ENCODE measurements at places on chromosomes 1 and 21. TPM values are rescaled to one million over a fixed set of nuclear protein-coding genes. Genes with fewer than 3 reads are reported as not detected.
A peak's percentile ranks its signal among the peaks of the same experiment; 100 is the strongest.

- H3K27ac ChIP-seq, result no peak overlapping the region
- H3K4me1 ChIP-seq, result no peaks in the 10 kb centered on the region
- no peak overlapping the region for H3K4me3 ChIP-seq
- no peaks in the 10 kb centered on the region for H3K27me3 ChIP-seq
- H3K36me3 ChIP-seq, result peaks cover 10% of the 10 kb centered on the region
- DNase-seq, result no peak
These were observed 73.2 kb downstream of the KDM1A start for GRCh38 chr1:23092447-23092846.

DNA sequence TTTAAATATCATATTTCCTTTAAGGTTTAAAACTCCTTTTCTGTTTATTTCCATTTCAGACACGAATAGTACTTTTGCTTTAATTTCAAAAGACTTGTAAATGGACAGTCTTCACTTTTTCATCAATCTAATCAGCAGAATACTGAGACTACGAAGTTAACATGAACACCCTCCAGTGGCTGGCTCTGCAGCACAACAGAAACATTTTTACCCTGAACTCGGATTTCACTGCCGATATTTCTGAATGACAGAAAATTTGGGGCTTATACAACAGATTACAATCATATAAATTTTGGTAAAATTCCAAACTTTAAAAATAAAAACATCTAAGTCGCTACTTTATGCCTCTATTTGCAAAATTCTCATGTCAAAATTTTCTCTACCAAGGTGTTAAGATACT is 86.2 kb downstream of the AKT3 start:
- no peaks in the 10 kb centered on the region for H3K36me3 ChIP-seq
- no peaks in the 10 kb centered on the region for H3K27me3 ChIP-seq
- no peak overlapping the region for H3K27ac ChIP-seq
- peaks cover 20% of the 10 kb centered on the region for H3K4me1 ChIP-seq

DNA sequence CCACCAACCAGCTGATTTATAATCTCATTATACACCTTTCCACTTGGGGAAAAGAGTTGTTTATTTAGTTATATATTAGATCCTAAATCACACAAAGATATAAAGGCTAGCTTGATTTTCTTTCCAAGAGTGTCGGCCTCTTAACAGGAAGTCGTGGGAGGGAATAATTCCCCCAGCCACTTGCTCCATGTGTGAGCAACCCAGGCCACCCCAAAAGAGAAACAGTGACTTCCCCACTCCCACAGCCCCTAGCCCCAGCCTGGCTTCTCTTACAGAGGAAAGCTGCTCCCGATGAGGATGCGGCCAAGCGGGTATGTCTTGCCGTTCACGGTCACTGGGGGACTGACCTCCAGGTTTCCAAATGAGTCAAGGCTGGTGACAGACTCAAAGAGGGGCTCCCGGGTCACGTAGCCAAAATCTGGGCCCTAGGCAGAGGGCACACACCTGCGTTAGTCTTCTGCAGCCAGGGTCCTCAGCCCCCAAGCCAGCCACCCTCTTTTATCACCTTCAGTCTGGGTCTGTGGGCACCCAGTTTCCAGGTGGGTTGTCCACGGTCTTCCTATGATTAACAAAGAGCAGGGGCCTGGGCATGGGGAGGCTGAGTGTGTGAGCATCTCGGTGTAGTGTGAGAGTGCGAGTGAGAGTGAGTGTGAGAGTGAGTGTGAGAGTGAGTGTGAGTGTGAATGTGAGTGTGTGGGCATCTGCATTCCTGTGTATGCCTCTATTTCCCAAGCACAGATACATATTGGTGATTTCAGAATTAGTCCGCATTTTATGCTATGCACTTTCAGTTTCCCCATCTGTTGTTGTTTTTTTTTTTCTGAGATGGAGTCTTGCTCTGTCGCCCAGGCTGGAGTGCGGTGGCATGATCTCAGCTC is 25.4 kb upstream of the SDHB start:
- H3K4me3 ChIP-seq, result no peak overlapping the region
- no peaks in the 10 kb centered on the region for H3K36me3 ChIP-seq
- no peaks in the 10 kb centered on the region for H3K27me3 ChIP-seq
- no peak for DNase-seq

DNA sequence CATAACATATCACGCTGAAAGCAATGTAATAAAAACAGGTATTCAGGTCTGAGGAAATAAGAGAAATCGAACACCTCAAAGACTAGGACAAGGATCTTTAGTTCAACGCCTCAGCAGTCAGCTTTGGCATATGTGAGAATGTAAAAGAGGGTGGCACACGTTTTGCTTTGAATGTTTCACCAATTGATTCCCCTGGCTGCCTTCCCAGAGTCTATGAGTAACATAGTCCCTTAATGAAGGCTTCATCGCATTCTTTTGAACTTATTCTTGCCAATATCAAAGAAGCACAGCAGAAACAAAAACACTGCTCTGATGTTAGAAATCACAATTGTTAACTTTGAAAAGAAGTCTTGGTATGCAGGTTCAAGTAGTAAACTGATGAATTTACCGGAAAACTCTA is 764.8 kb downstream of the ADGRL2 start:
- H3K4me3 ChIP-seq, result no peak overlapping the region
- peaks cover 2% of the 10 kb centered on the region for H3K27me3 ChIP-seq
- no peak for DNase-seq
- H3K36me3 ChIP-seq, result no peaks in the 10 kb centered on the region
- no peaks in the 10 kb centered on the region for H3K4me1 ChIP-seq

DNA sequence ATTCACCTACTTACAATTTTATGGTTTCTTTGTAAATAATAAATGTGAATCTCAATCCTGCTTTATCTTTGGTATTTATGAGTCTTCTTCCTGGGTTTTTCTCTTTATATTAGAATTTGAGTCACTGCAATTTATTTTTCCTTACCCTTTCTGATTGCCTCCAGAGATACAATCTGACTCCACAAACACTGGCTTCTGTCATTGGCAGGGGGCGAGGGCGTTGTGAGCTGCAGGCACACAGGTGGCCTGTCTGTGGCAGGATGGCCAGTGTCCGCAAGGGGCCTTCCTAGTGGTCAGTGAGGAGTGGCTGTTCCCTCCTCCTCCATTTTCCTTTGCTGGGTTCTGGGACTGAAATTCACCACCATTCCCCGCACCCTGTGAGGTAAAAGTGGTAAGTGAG is 2.0 kb upstream of the MTARC1 start:
- no peak overlapping the region for H3K27ac ChIP-seq
- no peak for DNase-seq
- no peak overlapping the region for H3K4me3 ChIP-seq
- peaks cover 31% of the 10 kb centered on the region for H3K27me3 ChIP-seq

Gene LRRC71
- not detected for total RNA-seq

GRCh38 chr1:35885961-35886558 is 3.1 kb downstream of the AGO1 start:
- no peak for DNase-seq
- no peak overlapping the region for H3K4me3 ChIP-seq
- no peaks in the 10 kb centered on the region for H3K27me3 ChIP-seq
- H3K36me3 ChIP-seq, result peaks cover 9% of the 10 kb centered on the region
- H3K4me1 ChIP-seq, result peaks cover 43% of the 10 kb centered on the region

Gene PAPPA2
- total RNA-seq, result 0.13 TPM

Gene ALX3
- not detected for total RNA-seq

Gene YOD1
- total RNA-seq, result 7.4 TPM

DNA sequence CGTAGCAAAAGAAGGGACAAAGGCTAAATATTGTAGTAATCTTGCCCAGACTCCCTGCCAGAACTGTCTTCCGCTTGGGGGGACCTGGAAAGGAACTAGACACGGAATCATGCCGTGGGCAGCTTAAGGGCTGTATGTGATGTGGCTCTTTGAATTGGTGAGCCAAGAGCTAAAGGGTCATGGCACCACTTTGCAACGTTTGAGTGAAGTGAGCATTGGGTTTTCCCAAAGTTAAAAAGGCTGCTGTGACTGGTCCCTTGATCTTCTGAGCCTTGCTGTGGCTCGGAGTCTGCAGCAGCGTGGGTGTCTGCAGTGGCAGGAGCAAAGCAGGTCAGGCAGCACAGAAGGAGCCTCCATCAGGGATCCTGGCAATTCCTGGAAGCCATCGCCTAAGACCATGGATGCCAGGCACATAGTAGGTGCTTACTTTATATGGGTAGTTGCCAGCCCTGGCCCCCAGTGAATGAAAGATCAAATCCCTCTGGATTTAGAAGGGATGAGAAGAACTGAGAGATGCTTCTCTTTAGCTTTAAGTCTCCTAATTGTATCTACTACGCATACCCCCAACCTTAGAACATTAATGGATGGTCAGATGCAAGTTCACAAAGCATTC is 1.8 kb downstream of the SMYD2 start:
- peaks cover 36% of the 10 kb centered on the region for H3K4me1 ChIP-seq
- H3K27ac ChIP-seq, result peak overlapping the region; percentile 90
- H3K4me3 ChIP-seq, result peak overlapping the region; percentile 87
- H3K27me3 ChIP-seq, result no peaks in the 10 kb centered on the region

GRCh38 chr1:24925082-24925779 is 4.8 kb downstream of the RUNX3 start:
- H3K36me3 ChIP-seq, result peaks cover 81% of the 10 kb centered on the region
- peaks cover 69% of the 10 kb centered on the region for H3K4me1 ChIP-seq

GRCh38 chr1:9249534-9250410 is 15.2 kb downstream of the H6PD start:
- peaks cover 3% of the 10 kb centered on the region for H3K36me3 ChIP-seq
- peak; percentile 60 for DNase-seq
- H3K4me1 ChIP-seq, result peaks cover 3% of the 10 kb centered on the region

DNA sequence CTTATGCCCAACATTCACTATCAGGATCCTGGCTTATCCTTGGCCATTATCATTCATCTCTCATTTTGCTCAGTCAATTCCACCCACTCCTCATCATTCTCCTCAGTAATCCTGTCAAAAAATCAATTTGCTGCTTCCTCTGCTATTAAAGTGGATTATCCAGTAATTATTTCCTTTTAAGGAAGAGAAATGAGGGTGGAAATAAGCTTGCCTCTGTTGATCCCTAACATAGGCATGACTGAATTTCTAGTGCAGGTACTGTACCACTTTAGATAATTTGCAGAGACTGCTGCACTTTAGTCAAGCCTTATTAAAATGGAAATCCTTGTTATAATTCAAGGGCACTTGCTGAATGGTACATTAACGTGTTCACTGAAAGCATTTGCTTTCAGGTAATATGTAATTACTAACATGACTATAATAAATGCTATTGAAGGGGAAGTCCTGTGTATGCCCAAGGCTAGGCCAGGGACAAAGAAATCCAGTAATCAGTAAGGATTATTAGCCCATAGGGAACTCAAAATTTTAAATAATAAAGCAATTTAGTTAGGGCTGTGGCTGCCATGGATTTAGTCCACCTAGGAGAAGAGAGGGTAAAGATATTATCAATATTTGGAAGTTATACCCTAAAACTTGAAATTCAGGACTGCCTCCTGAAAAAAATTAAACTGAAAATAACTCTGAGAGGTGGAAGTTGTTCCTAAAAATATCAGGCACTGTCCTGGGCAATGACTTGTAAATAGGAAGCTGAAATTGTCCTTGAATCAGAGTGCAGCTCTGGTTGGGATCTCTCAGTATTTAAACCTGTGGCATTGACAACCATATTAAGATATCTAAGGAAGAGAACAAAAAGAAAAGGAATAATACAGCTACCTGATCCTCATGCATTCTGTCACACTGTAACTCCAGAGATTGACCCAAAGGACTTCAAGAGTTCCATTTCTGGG is 43.4 kb downstream of the RGS2 start:
- H3K36me3 ChIP-seq, result no peaks in the 10 kb centered on the region
- no peaks in the 10 kb centered on the region for H3K27me3 ChIP-seq
- H3K27ac ChIP-seq, result no peak overlapping the region
- no peak overlapping the region for H3K4me3 ChIP-seq
- no peak for DNase-seq

GRCh38 chr1:12524266-12524665 is 93.7 kb downstream of the DHRS3 start:
- H3K4me1 ChIP-seq, result peaks cover 20% of the 10 kb centered on the region
- H3K27ac ChIP-seq, result no peak overlapping the region
- no peaks in the 10 kb centered on the region for H3K27me3 ChIP-seq

DNA sequence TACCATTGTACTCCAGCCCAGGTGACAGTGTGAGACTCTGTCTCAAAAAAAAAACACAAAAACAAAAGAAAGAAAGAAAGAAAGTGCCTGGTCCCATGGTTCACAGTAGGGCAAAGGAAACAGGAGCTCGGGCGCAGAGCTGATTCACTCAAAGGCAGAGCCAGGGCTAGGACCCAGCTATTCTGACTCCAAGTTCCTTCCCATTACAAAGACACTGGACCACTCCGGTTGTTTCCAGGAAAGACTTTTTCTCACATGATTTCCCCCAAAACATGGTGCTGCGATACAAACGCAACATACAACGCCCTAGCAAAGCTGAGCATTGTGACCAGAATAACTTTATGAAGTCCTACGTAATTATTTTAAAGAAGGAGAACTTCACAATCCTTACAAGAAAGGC is 10.7 kb downstream of the ABCG1 start:
- H3K27me3 ChIP-seq, result no peaks in the 10 kb centered on the region
- H3K4me3 ChIP-seq, result no peak overlapping the region
- H3K27ac ChIP-seq, result peak overlapping the region; percentile 20
- no peak for DNase-seq
- H3K36me3 ChIP-seq, result peaks cover 39% of the 10 kb centered on the region

- no peaks in the 10 kb centered on the region for H3K27me3 ChIP-seq
- peak; percentile 29 for DNase-seq
- H3K27ac ChIP-seq, result no peak overlapping the region
These were observed 76.0 kb downstream of the MAN1C1 start for GRCh38 chr1:25692560-25692959.

- H3K36me3 ChIP-seq, result no peaks in the 10 kb centered on the region
- H3K27me3 ChIP-seq, result peaks cover 2% of the 10 kb centered on the region
- DNase-seq, result peak; percentile 59
These were observed 46.9 kb downstream of the IER5 start for GRCh38 chr1:181135437-181135731.

DNA sequence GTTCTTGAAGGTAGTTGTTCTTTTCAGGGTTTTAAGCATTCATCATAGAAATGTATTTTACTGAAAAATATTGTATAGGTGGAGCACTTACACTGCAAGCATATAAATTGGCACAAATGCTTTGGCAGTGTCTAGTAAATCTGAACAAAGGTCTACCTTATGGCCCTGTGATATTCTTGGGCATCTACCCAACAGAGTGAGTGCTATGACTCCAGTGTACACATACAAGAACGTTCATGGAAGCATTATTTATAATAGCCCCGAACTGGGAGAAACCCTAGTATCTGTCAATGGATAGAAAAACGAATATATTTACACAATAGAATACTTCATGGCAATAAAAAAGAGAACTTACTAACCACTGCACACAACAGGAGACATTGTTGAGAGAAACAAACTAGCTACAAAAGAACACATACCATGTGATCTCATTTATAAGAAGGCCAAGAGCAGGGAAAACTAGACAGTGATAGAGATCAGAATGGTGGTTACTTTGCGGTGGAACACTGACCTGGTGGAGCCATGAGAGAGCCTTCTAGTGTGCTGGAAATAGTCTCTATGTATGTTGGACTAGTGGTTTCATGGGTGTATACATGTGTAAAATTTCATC is 96.0 kb downstream of the MAB21L3 start:
- no peaks in the 10 kb centered on the region for H3K36me3 ChIP-seq
- no peak for DNase-seq
- no peak overlapping the region for H3K27ac ChIP-seq
- H3K4me3 ChIP-seq, result no peak overlapping the region

Gene AKR7A3
- 0.54 TPM for total RNA-seq

Measured in activated CD8-positive, alpha-beta T cell treated with anti-CD3 and anti-CD28 coated beads for 36 hours (primary cell).